Myocyte (in vitro differentiated cells): ENCODE measurements at places on chromosomes 4 and X.
A peak's percentile ranks its signal among the peaks of the same experiment; 100 is the strongest.

GRCh38 chrX:40479777-40480318, 100.9 kb upstream of the ATP6AP2 start:
- no peak for DNase-seq

DNA sequence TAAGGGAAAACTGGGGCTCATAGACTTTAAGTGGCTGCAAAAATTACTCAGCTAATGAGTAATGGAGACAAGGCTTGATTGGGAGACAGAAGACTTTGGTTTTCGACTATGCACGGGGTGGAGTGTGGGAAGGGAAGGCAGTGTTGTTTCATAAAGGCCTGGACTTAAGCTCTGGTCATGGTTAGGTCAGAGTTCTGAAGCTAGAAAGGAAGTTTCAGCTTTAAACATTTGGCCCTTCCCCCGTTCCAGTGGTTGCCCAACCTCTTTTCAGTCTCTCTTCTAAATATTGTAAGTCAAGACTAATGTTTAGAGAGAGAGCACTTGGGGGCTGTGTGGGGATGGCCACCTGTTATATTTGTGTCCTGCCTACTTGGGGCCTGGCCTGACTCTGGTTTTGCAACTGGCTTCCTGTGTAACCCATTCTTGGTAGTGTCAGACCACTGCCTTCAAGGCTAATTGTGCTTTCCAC, 21.0 kb downstream of the MSN start:
- DNase-seq: peak; percentile 71

GRCh38 chr4:13988353-13989305, 361.1 kb upstream of the BOD1L1 start:
- peak; percentile 99 for DNase-seq

GRCh38 chrX:132037479-132037993, 14.4 kb downstream of the STK26 start:
- DNase-seq: no peak

DNA sequence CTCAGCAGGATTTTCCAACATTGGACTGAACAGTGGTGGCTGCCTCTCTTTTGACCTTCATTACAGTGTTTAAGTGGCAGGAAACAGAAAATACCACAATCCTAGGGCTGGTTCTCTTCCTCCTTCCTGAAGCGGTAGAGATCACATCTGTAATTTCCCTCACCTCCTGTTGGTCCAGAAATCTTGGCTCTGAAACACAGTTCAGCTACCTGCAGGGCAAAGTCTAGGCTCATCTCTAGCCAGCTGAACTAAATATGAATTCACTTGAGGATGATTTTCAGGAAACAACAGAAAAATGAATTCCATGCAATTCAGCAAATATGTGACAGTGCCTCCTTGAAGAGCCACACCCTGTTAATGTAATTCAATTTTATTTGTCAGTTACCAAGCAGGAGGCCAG, 531.9 kb downstream of the INPP4B start:
- no peak for DNase-seq

- no peak for DNase-seq
These were observed 56.3 kb upstream of the SHOX start for GRCh38 chrX:574251-574650.

DNA sequence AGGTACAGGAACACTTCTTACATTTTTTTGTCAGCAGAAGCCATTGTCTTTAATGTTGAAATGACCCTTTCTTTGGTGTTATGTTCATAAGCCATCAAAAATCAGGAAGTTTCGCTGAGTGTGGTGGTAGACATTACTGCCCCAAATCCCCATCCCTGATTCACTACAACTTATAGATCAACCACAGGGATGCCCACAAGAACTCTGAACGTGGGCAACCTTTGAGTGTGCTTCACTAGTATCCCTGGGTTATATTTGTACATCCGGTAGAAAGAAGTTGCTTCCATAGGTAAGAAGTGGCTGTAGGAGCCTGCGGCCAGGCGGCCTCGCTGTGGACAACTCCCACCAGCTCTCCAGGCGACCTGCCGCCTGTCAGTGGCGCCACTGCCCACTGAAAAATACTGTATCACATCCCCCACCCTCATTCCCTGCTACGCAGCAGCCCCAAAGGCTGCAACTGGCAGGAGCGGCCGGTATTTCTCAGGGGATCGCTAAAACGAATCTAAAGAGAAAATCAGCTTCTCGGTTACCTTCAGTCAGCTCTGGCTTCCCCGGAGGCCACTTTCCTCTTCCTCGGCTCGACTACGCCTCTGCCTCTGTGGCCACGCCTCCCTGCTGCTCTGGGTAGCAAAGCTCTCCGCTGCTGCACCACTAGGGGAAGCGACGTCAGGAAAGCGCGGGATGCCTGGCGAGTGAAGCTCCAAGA, 13.9 kb upstream of the ETDC start:
- no peak for DNase-seq

DNA sequence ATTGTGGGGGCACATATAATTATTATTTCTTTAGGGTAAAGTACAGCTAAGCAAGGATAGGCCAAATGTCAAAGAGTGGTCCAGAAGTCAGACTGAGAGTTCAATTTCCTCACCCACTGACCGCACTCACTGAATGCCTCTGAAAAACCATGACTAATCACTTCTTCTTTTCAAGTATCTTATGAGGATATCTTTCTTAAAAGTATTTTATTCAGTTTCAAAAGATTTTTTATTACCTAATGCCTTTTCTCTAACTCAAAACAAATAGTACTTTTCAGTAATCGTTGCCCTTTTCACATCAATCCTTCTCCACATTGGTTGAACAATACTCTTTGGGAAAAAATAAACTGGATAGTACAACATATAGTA, 61.7 kb upstream of the CAMK2D start:
- peak; percentile 54 for DNase-seq

DNA sequence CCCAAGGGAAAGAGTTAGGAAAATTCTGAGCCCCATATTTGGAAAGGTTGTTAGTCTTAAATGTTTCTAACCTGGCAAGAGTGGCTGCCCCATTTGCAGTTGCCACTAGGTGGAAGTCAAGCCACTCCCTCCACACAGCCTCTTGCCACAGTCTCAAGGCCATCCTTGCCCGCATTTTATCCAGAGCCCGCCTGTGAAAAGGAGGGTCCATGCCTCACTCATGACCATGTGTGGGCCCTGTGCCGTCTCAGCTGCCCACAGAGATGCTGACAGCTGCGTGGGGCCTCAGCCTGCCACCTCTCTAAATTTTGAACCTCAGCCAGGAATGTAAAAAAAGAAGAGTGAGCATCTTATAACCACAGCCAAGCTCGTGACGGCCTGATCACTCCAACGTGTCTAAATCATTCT, 201.5 kb upstream of the FAM241A start:
- peak; percentile 62 for DNase-seq
